ENCODE measurements at places on chromosomes 2 and 18.

DNA sequence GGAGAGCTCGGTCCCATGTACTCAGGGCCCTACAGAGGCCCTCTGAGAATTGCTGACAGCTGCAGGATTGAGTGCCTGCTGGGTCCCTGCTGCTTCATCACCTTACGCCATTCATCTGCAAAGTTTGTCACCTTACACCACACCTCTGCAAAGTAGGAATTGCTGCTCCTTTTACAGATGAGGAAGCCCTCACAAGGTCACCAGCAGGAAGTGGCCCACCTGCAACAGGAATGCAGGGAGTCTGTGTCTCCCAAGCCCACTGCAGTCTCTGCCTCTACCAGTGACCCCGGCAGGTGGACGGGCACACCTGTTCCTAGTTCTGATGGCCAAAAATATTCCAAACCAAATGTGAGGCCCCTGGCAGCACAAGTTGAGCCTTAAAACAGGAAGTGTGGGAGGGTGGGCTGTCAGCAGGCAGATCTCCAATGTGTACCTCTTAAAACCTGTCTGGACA lies 441.4 kb downstream of the NBAS start:
- no peak for DNase-seq

- DNase-seq = no peak
These were observed 26.6 kb upstream of the SPRED2 start for GRCh38 chr2:65458999-65459398.

DNA sequence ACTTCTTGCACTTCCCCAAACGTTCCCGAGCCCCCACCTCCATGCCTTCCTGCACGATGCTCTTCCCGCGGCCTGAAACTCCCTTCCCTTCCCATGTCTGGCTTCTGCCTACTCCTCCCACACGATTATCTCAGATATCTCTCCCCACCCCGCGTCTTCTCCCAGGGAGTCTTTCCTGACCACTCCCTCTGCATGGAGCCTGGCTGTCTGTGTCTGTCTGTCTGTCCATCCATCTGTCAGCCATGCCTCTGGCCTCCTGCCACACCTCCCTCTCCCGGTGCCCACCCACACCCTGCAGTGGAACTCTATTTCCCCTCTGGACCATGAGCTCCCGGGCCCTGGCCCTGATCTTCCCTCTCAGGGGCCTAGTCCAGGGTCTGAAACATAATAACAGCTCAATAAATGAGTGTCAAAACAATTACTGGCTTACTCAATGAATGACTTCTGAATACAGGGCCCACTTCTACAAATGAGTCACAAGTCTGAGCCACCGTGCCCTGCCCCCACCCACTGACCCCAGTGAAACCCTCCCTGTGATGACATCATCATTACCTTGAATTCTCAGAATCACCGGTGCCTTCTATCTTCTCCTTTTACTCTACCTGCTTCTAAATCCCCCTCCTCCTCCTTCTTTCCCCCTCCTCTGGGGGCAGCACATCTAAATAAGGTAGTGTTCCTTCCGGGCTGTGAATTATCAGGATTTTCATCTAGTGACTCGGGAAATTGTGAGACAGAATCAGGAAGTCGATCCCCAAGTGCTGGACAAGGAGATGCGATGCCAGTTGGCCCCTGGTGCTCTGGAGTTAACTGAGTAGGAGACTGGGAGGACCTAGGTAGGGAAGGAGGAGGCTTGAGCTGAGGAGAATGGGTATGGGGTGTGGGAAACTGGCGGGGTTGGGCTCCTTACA lies 46.1 kb upstream of the PLB1 start:
- peak; percentile 72 for DNase-seq

DNA sequence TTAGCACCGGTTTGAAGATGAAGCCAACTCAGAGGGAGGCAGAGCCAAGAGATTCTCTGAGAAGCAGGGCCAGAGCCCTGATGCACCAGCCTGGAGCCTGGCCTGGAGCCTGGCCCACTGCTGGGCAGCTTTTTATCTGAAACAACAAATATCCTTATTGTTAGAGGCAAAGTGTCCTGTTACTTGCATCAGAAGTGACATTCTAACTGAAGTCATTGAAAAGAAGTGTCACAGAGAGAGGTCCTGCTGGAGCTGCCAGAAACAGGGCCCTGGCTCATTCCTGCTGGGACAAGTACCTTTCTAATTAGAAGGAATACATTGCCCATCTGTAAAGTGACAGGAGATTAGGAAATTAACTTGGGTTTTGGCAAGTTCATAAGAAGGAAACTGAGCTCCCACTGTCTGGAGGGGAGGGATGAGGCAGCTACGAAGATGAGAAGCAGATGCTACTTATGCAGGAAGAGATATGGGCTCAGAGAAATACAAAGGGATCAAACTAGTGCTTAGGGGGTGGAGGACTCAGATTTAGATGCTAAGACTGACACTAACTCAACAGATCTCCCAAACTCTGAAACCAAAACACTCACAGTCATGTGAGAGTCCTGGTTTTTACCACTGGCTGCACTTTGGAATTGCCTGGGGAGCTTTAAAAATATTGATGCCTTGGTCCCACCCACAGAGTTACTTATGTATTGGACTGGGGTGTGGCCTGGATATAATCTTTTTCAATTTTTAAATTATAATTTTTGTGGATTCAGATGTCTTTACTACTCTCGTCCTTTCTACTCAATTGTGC lies 11.0 kb upstream of the HK2 start:
- no peak for DNase-seq

GRCh38 chr2:181627545-181627944 lies 29.4 kb downstream of the CERKL start:
- DNase-seq = no peak

DNA sequence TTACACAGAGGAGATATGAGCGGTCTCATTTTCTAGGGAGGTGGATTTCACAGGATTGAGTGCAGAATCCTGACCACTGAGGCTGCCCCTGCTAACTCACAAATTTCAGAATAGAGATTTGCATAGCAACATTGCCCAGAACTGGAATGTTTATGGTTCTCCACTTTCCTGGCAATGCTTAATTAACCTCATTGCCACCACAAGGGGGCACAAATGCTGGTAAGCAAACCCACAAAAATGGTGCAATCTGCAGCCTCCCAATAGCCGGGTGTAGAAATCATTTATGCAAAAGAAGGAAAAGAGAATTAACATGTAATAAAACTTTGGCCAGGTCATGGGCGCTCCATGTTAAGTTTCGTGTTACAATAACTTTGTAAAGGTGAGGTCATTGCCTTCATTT lies 112.4 kb downstream of the CYRIA start:
- DNase-seq = no peak

DNA sequence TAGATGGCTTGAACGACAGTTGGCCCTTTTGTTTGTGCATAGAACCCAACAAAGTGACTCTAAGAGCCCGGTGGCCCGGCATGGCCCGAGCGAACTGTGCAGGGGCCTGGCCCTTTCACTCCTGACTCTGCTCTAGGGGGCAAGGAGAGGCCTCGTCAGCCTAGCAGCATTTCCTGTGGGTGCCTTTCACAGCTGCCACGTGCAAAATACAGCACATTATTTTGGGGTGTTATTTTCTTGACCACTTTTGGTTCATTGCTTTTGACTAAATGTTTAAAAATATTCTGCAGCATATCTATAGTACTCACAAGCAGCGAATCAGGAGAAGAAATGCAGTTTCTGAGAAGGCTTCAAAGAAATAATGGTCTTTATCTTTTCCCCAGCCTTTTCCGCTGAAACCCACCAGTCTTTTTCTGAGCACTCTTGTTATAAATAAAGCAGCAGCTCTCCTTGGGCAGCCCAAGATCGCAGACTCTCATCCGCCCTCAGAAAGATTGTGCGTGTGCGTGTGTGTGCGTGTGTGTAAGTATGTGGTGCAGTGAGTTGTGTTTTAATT lies 31.3 kb downstream of the DGKD start:
- no peak for DNase-seq

DNA sequence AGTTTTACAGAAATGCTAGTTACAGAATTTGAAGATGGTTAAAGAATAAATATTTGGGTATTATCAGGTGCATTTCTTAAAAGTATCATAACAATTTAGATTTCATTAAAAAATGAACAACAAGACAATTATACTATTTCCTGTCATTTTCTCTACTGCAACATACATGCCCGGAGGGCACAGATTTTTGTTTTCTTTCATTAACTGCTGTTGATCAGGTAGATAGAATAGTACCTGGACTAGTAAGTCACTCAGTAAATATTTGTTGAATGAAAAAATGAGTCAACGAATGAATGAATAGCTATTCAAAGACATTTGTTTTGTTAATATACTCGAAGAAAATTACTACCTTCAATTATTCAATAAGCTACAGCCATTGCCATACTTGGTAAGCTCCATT lies 531.2 kb upstream of the VRK2 start:
- no peak for DNase-seq

DNA sequence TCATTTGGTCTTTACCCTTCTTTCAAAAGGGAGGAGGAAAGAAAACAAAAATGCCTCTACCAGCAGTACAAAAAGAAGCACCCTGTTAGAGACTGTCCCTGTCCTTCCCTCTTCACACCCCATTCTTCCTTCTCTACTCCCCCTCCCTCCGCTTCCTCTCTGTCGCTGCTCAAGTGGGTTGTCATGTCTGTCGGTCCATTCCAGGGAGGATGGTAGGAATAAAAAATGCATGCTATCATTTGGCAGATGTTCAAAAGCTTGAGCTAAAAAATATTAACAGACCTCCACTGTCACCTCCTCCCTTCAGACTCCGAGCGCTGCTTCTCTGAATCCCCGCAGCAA lies 482.0 kb downstream of the BCL11A start:
- no peak for DNase-seq
